CD8-positive, alpha-beta T cell (primary cell): ENCODE measurements at places on chromosomes 6 and 20. TPM values are rescaled to one million over a fixed set of nuclear protein-coding genes. Genes with fewer than 3 reads are reported as not detected.

GRCh38 chr6:112235956-112236355 lies 18.4 kb downstream of the LAMA4 start:
- no peak for DNase-seq

- DNase-seq, result no peak
These were observed 127.9 kb upstream of the BACH2 start for GRCh38 chr6:90424580-90424979.

DNA sequence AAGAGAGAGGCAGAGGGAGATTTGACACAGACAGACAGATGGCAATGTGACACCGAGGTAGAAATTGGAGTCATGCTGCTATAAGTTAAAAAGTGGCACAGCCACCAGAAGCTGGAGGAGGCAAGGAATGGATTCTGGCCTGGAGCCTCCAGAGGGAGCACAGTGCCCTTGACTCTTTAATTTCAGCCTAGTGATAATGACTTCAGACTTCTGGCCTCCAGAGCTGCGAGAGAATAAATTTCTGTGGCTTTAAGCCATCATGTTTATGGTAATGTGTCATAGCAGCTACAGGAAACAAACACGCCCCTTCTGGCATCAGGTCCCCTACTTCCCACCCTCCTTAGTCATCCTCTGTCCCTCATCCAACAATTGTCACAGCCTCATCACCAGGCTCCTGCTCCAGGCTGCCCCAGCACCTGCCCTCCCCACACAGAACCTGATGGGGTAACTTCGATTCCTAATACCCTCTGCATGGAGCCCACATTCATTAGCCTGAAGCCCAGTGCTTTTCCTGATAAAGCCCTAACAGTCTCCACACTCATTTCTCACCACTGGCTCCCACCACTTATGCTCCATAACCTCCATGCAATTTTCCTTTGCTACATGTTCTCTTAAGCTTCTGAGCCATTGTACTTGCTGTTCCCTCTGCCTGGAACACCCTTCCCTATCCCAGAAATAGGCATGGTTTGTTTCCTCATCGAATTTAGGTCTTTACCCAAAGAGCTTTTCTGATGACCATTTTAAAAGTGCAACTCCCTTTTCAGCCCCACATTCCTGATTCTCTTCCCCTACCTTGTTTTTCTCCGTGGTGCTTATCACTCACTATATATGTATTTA lies 69.7 kb upstream of the TOX2 start:
- DNase-seq, result no peak

The UBD gene
- not detected for total RNA-seq
